Vagina (tissue), 2 donors: ENCODE measurements at places on chromosomes 1 and 21.

DNA sequence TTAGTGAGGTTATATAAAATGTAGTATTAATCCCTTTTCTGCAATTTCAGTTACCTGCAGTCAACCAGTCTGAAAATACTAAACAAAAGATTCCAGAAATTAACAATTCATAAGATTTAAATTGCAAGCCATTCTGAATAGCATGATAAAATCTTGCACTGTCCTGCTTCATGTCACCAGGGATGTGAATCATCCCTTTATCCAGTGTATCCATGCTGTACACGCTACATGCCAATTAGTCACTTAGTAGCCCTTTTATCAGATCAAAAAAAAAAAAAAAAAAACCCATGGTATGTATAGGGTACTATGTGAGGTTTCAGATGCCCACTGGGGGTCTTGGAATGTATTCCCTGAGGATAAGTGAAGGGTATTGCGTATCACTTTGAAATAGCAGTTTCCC is 191.3 kb upstream of the HP1BP3 start:
- DNase-seq = no peak

- DNase-seq = no peak
Observed at GRCh38 chr1:66917476-66917875, 7.2 kb downstream of the DNAI4 start.

GRCh38 chr1:212650228-212650627 is 41.7 kb downstream of the ATF3 start:
- DNase-seq = no peak

GRCh38 chr1:20921285-20921684 is 134.2 kb upstream of the HP1BP3 start:
- no peak for DNase-seq

GRCh38 chr1:21332554-21333311 is 42.5 kb upstream of the ECE1 start:
- DNase-seq = no peak

DNA sequence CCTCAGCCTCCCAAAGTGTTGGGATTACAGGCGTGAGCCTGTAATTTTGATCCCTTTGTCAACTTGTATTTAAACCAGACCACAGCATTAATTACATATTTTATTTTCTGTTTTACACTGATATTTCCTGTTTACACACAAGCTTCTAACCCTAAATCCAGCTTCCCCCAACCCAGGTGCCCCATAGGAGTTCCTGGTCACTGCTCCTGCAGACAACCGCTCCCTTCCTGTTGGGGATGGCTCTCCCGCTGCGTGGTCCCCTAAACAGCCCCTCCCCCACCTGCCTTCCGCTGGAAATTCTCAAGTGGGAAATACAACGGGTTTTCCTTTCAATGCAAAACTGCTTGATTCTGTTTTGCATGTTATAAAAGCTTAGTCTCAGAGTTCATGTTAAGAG is 3.7 kb downstream of the CSTB start:
- DNase-seq = no peak

GRCh38 chr1:175250027-175250426 is 57.5 kb upstream of the KIAA0040 start:
- no peak for DNase-seq

- no peak for DNase-seq
Observed at GRCh38 chr1:1101503-1101902, 14.4 kb downstream of the C1orf159 start.

DNA sequence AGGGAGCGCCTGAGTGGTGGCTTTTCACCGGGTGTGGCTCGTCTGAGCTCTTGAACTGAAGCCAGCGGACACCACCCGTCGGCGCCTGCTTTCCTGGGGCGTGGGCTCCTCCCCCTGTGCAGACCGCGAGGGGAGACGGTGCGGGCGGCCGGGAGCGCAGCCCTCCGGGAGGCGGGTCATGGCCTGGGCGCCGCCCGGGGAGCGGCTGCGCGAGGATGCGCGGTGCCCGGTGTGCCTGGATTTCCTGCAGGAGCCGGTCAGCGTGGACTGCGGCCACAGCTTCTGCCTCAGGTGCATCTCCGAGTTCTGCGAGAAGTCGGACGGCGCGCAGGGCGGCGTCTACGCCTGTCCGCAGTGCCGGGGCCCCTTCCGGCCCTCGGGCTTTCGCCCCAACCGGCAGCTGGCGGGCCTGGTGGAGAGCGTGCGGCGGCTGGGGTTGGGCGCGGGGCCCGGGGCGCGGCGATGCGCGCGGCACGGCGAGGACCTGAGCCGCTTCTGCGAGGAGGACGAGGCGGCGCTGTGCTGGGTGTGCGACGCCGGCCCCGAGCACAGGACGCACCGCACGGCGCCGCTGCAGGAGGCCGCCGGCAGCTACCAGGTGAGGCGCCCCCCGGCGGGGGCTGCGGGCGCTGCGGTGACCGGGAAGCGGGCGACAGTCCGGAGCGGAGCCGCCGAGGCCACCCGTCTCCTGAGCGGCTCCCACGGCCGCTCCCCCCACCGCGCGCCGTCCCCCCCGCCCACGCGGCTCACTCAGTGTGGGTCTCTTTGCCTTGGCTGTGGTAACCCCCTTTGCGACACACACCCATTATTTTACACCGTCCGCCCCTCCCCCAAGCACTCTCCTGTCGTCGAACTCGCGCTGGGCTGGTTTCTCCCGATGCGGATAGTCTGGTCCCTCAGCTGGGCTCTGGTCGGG is at the start of gene TRIM58:
TSS of gene TRIM58 (plus strand) at position 119 of the 916 bp plus-strand sequence. CDS start at position 179, 60 bp downstream.
- no peak for DNase-seq

DNA sequence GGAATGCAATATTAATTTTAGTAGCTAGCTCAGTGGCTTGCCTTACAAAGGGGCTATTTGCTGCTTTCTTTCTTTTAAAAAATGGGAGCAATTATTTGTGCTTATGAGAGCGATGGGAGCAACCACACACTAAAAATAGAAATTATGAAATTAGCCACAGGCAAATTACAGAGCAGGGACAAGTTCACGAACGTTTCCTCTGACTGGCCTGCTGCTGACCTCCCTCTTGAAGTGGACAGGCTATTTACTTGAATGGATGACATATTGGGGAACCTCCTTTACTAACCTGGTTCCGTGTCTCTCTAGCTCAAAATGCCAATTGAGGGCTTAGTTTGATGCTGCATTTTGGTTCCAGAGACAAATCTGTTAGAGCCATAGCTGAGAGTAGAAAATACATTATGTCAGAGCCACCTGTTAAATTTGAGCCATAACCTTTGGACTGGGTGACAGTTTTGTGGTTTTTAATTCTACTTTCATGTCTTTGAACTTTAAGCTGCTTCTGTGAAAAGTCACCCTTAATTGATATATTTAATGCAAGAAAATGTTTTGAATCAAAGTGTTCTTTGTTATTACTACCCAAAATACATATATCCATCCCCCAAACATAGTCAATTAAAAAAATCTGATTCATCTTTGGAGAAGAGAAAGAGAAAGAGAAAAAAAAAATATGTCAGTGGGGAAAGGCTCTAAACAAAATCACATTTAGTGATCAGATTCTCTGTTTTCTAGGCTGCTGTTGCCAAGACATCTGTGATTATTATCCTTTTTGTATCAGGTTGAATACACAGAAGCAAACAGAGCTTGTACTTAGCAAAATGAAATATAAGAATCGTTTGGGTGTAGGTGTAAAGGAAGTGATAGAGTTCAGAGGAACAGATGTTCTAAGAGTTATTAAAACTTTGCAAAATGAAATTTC is 351.9 kb downstream of the ADGRL2 start:
- DNase-seq = no peak

DNA sequence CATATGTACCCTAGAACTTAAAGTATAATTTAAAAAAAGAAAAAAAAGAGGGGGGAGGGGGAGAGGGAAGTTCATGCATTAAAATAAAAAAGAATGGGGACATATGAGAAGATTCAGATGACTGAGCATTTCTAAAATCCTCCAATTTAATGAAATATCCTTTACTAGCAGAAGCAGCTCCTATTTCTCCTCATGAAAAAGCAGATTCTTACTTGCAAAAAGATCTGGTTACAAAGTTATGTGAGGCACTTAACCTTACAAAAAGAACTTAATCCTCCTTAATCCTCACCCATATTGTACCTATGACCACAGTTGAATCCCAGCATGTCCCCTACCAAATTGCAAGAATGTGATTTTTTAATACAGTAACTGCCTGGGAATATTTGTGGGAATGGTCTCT is 298.5 kb downstream of the SRGAP2C start:
- no peak for DNase-seq

- no peak for DNase-seq
Observed at GRCh38 chr1:97382206-97382605, 538.6 kb downstream of the DPYD start.

DNA sequence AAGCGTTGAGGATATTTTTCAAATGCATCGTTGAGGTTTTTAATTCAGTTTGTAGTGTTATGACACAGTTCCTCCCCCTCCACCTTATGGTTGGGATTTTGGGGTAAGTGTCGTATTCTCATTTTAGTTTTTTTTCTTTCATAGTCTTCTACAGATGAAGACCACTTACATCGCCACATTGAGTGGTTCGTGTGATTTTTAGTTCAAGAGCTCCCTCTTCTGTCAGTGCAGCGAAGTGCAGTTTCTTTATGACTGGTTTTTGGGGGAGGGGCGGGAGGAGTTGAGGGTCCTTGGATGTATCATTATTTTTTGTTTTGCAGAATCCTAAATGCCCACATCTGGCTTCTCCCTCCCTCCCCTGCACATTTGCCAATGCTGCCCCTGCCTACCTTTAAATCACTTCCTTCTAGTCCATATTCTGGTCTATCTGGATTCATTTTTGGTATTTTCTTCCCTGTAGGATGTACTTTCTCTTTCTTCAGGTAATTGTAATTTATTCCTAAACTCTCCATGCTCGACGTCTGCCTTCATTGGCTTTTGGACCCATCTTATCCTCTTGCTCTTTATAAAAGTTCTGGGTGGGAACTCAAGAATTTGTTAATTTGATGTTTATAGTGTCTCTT is 433.1 kb downstream of the CAMTA1 start:
- DNase-seq = no peak

DNA sequence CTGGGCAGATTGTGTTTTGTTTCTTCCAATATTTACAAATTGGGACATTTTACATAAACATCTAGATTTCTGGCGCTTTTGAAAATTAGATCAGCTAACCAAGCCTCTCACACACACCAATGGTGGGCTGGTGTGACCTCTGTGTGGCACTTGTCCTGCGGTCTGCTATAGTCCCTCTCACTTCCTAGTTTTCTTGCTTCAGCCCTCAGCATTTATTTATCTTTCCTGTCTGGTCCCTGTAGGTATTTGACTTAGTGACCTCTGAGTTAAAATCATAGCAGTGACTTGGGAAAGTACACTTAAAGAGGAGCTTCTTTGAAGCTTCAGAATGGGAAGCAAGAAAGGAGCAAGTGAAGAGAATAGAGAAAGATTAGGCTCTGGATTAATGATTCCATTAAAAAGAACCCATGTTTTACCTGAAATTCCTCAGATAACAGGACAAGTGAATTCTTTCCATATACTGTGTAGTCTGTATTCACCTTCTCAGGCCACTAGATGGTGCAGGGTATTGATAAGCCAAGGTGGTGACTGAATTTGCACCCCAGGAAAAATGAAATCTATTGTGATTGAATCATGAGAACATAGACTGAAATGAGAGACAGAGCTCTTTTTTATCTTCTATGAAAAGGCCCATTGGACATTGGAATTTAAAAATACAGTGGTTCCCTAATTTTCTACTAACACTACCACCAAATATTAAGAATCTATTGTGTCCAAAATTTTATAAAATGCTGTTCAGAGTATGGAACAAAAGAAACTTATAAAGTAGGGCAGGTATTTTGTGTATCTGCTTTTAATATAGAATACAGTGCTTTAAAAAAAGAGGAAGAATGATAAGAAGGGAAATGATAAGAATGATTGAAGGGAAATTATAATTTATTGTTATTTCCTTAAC is 7.1 kb upstream of the DIPK1A start:
- no peak for DNase-seq

GRCh38 chr1:245008761-245009160 is 144.4 kb upstream of the HNRNPU start:
- no peak for DNase-seq

DNA sequence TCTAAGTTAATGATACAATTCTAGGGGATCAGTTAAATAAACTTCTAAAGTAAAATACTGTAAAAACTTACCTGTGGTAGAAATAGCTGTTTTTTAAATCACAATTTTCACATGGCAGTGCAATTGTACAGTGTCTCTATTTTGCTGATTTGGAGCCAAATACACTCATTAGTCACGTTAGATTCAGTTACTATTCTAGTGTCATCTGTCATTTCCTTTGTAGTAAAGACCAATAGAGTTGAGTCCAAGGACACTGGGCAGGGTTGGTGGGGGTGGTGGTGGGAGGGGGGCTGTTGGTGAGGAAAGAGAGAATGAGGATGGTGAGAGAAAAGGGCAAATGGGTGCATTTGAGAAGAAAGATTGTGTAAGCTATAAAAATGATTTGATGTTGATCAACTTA is 33.6 kb downstream of the CD55 start:
- no peak for DNase-seq

GRCh38 chr21:42319376-42319775 is 4.2 kb upstream of the TFF3 start:
- DNase-seq = no peak

DNA sequence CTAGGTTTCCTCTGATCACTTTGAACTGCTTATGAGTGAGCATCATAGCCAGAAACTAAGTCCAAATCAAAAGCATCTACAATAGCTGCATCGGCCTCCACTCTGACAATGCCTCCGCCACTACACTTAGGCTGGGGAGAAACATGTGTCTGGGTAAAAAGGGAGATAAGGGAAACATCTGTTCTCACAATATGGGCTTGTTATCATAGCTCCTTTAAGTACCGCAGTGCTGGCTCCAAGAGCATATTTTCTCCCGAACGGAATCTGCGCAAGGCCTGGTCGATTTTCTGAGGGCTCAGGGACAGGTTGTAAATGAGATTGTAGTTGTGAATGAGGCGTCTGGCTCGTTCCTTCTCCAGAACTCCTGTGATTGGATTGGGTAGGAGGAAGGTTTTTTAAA is 63.9 kb upstream of the CYP2J2 start:
- DNase-seq = no peak

DNA sequence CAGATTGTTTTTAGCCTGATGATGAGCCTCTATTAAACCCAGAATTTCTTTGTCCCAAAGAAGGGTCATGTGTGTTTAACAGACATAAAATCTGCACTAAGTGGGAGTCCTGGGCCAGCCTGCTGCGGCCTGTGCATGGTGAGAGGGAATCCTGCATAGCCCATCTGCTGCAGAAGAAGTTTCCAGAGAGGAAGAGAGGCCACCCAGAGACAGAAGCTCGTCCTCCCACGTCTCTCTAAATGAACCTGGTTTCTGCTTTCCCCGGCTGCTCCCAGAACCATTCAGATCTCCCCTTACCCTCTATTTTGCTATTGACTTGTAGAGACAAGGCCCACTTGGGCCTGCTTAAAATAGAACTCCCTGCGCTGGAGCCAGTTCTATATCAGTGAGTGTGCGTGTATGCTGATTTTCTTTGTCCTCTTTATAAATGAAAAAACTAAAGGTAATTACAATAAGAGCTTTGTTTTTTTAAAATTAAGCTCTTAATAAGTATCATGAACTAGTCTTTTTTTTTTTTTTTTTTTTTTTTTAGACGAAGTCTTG is 142.8 kb upstream of the RAB4A start:
- DNase-seq = no peak

GRCh38 chr1:20485527-20486456 is at the start of gene CAMK2N1:
Gene CAMK2N1, minus strand, starts transcription at chr1:20486210. Its CDS starts 831 bp downstream, at chr1:20485379.
- DNase-seq = no peak

DNA sequence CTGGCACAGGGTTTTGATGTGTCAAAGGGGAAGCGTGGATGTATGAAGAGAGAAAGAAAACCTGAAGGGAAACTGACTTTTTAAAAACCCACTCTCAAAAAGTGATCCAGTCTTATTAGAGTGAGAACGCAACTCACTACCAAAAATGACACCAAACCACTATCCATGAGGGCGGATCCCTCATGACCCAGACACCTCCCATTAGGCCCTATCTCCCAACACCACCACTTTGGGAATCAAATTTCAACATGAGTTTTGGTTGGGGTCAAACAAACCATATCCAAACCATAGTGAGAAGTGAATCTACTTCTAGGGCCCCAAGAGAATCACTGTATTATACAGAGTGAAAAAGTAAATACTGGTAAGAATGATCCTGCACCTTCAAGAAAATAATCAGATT is 53.5 kb downstream of the FNBP1L start:
- DNase-seq = no peak
